ENCODE measurements at places on chromosomes 6 and 20.

DNA sequence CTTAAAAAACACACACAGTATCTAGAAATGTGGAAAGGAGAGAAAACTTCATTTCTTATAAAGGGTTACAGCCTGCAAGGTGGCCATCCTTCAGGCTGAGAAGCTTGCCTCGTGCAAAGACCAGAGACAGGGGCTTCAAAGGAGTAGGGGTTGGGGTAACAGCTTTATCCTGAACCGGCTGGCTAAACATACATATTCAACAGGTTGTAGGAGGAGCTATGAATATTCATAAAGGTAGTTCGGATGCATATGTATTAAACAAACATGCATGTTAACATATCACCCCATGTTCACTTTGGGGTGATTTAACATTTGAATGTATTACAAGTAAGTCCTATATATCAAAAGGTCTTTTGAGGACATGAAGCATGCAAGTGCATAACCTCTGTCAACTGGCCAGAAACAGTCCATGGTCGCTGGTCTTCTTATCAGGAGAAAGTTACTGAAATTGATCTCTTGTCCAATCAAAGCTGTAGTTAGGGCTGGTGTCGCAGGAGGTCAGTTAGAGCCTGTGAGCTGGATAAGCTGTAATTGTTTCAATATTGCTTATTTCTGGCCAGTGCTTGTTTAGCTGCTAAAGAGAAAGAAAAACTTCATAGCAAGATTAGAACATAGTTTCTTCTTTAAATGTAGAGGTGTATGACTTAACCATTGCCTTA lies 2.3 kb upstream of the STMND1 start:
- no peak for DNase-seq

GRCh38 chr6:2589171-2589661 lies 161.5 kb downstream of the MYLK4 start:
- DNase-seq = no peak

DNA sequence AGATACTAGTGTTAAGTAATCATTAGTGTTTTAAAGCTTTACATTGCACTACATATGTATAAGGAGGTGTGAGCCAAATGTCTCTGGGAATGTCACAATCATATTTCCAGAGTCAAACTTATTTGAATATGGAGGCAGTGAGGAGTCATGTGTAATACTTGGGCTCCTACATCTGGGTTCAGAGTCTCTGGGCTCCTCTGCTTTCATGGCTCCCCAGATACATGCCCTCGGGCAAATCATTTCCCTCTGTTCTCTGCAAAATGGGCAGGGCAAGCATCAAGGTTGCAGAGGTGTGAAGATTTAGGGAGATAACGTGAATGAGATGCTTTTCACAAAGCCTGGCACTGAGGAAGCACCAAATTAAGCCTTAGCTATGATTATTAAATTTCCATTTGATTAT lies 138.3 kb upstream of the SGK1 start:
- peak; percentile 43 for DNase-seq

- no peak for DNase-seq
Measured at GRCh38 chr6:40498148-40498547, 89.0 kb downstream of the LRFN2 start.

GRCh38 chr6:159988983-159989454 lies 20.1 kb downstream of the IGF2R start:
- DNase-seq = no peak

GRCh38 chr6:154878871-154879491 lies 116.1 kb upstream of the TIAM2 start:
- DNase-seq = no peak

DNA sequence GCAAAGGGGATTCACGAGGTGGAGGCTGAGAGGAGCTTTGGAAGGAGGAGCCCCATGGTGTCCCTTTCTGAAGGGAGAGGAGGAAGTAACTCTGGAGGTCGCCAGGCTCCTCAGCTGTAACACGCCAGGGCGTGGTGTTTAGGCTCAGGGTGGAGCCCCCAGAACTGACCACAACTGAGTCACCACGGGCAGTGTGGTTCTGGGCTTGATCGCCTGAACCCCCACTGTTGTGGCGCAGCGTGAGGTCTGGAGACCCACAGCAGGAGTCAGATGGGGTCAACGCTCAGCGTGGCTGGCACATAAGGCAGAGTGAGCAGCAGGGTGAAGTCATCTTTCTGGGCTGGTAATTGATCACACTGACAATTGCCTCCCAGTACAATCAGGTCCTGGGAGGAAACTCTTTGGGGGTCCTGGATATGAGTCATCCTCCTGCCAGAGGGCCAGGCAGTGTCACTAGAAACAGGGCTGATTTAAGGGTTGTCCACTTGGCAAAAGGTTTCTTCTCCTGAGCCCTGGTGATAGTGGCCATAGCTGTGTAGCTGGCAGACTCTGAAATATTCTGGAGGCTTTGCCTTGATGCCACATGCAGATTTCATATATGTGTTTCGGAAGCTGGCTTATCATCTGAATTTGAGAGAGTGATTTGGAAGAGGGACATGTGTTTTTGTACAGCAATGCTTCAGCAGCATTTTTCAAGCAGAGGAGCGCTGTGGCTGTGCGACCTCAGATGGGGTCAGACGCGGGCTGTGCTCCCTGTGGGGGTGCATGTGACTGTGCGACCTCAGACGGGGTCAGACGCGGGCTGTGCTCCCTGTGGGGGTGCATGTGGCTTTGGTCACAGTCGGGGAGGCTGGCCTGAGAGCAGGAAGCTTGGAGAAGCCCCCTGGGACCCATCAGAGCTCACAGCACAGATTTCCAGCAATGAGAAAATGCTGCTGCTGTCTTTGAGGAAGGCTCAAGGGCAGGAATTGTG lies 50.0 kb downstream of the SYNJ2 start:
- DNase-seq = peak; percentile 38

- no peak for DNase-seq
Measured at GRCh38 chr20:35468671-35469334, 13.4 kb downstream of the CEP250 start.
